ENCODE measurements at places on chromosomes 5 and 9. TPM values are rescaled to one million over a fixed set of nuclear protein-coding genes. Genes with fewer than 3 reads are reported as not detected.
A peak's percentile ranks its signal among the peaks of the same experiment; 100 is the strongest.

LCP2 gene
- total RNA-seq = not detected

GRCh38 chr5:136012041-136012804, 16.6 kb upstream of the TGFBI start:
- DNase-seq = no peak

DNA sequence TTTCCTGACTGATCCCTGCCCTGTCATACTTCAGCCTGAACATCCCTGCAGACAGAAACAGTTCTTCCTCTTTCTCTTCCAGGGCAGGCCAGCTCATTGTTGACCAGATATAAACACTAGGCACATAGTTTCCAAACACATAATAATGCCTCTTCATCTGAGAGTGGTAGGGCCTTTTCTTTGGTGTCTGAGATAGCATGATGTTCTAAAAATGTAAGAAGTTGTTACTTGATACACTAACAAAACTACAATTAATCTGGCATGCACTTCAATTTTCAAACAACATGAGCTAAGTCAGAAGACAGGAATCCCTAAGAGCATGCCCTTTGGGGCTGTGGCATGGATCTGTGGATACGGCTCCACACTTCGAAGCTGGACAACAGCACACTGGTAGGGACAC, 246.6 kb downstream of the SPOCK1 start:
- no peak for DNase-seq

- DNase-seq = no peak
These were observed 284.5 kb upstream of the RASA1 start for GRCh38 chr5:86983208-86983607.

PAPPA gene
- total RNA-seq = not detected

DNA sequence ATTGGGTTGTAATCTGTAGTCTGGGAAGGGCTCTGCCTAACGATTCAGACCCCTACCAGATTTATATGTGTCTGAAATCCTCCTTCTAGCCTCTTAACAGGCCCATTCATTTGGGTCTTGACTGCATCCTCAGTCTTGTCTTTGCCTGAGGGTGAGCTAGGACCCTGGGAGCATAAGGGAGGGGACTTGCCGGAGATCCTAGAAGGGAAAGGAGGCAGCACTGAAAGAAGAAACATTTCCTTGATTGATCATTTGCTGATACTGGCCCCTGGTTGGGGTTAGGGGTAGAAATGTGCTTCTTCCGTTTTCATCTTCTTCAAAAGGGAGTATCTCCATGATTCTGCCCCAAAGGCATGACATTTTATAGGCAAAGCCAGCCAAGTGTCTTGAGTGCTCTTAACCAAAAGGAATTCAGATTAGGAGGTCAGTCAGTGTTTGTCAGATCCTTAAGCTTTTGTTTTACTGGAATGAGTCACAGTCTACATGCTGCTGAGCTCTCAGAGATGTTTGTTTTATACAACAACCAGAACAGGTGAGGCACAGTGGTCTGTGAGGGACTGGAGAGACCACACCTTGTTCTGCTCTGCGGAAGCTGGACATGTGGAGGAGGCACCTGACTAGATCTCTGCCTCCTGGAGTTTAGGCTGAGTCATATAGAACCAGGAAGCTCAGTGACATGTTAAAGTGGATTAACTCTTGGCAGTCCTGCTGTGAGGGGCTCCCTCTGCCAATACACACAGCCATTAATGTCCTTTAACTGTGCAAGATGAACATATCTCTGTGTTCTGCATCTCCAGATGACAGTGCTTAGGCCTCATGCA, 37.7 kb downstream of the PCDHAC2 start:
- peak; percentile 5 for DNase-seq

- no peak for DNase-seq
These were observed 292.2 kb downstream of the GAS1 start for GRCh38 chr9:86655147-86655546.

DNA sequence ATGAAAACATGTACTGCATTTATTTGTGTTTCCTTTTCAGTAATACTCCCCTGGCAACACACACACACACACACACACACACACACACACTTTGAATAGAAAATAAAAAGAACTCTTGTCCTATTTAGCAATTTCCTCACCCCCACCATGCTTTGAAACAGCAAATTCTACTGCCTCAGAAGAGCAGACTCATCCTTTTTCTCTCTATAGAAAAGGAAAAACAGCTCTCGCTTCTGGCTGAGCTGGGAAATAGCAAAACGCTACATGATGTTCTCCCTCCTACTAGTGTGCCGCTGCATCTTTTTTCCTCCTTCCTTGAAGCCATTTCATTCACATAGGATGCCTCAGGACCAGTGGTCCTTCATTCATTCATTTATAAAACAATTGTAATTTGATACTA, 453.6 kb downstream of the CSNK1G3 start:
- DNase-seq = no peak

HRCT1 gene
- total RNA-seq = not detected

PCDHB16 gene
- 0.07 TPM for total RNA-seq

MYO10 gene
- 67.6 TPM for total RNA-seq

DNA sequence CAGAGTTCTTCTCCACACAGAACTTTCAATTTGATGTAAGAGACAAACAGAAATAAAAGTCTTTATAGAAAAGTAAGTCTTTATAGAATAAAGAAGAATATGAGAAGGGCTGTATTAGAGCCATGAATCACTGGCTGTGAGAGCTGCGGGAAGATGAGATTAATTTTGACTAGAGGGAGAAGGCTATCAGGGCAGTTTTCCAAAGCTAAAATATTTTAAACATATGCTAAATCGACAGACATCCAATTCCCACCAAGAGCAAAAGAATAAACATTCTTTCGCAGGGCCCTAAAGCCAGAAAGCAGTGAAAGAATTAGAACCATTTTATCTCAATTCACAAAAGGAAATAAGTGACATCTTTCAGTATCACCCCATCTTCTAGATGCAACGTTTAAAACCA, 208.3 kb upstream of the MAP3K1 start:
- DNase-seq = no peak

CCL27 gene
- total RNA-seq = not detected

IGFBPL1 gene
- total RNA-seq = 1.3 TPM

DNA sequence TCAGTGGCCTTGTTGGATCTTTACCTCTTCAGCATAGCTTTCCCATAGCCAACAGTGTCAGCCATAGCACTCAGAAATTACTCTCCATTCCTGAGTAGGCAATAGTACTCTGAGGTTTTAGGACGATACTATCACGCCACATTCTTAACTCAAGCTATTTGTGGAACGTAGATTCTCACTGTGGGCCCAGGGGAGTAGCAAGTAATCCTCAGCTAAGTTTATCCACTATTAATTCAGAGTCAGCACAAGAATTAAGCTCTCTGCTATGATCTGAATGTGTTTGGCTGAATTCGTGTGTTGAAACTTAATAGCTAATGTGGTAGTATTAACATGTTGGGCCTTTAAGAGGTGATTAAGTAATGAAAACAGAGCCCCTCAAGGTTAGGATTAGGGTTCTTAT, 858.8 kb upstream of the NUDT12 start:
- no peak for DNase-seq

GLRA1 gene
- not detected for total RNA-seq

DNA sequence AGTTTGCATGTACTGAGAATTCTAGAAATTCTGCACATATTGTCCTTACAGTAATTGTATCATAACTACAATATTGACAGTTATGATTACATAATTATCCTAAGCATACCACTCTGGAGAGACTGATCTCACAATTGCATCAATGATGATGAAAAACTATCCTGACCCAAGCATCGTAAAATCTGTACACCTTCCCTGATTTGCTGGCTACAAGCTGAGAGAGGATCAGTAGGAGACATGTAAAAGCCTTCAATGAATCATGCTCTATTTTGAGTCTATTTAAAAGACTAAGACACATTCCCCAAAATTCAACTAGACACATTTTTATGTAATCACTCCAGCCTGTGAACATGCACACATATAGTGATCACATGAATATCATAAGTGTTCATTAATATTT, 1833.8 kb downstream of the EFNA5 start:
- DNase-seq = no peak

GRCh38 chr5:109907189-109907588, 217.5 kb downstream of the MAN2A1 start:
- DNase-seq = no peak

Measured in Caco-2 (cell line).